ENCODE measurements at places on chromosomes 7 and 10.

- DNase-seq = no peak
Measured at GRCh38 chr7:50954716-50955115, 172.0 kb upstream of the GRB10 start.

DNA sequence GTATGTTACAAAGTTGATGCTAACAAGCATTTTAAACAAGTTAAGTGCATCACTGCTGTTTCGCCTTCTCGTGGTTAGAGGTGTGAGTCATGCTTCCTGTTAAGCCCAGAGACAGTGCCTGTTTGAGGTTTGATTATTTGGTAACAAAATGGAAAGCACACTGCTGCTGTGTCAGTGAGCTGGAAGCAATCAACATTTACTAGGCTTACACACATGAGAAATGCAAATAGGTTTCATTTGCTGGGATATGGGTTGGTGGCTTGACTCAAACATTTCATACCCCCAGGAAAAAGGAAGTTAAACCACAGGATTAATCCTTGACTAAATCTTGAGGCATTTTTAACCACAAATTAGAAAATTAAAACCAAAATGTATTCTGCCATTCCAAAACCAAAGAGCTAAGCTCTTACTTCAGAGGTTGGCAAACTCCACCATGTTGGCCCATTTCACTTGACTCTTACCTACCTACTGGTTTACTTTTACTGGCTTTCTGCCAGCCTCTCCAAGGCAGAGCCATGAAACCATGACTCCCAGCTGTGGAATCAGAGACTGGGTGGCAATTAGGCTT, 139.2 kb downstream of the ETV1 start:
- peak; percentile 71 for DNase-seq

- DNase-seq = peak; percentile 26
Measured at GRCh38 chr10:101467286-101467770, 113.4 kb downstream of the BTRC start.

DNA sequence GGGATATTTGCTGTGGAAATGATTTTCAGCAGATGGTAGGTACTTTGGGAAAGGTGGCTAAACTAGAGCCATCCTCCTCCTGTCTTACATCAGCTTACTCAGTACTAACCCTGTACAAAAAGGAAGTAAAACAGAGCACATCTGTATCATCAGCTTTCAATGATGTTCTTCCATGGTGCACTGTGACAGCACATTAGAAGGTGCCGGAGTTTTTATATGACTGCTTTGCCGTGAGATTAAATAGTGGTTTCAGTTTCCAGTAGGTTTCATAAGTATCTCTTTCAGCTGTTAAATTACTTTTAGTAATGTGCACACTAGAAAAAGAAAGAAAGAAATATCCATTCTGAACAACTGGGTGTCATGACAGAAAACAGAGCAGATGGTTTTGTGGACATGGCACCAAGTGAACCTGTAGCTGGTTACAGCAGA, 86.5 kb downstream of the ARID5B start:
- peak; percentile 30 for DNase-seq

DNA sequence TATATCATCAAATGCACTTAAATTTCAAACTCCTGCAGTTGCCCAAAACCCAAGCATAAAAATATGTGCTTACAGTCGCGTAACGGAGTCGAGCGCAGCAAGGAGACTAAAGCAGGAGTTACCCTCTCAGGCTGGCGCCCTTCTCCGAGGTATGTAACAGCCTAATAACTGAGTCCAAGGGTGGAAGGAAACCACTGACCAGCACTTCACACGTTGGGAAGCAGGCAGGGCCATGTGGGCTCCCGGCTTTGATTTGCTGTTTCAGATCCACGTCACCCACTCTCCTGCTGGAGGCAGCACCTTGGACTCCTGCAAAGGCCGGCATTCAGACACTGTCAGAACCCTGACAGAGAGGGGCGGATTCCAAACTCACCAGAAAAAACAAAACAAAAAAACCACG, 123.8 kb downstream of the DIP2C start:
- no peak for DNase-seq

DNA sequence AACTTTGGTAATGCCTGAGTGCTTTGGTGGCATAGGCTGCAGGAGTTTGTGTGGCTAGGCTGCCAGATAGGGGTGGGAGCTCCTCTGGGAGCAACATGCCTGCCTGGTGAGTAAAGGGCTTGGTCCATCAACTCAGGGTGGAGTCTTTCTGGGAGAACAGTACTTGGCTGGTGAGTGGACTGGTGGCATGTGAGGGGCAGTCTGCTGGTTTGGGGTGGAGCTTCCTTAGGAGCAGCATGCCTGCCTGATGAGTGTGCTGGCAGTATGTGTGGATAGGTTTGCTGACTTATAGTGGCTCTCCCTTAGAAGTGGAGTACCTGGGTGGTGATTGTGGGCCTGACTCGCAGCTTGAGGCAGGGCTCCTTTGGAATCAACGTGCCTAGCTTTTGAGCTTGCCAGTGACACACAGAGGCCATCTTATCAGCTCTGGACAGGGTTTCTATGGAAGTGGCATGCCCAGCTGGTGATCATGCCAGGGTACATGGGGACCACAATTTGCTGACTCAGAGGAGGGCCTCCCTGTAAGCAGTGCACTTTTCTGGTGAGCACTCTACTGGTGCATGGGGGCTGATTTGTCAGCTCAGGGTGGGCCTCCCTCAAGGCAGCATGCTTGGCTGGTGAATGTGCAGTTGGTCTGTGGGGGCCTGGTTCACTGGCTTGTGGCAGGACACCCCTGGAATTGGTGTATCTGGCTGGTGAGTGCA, 35.0 kb upstream of the SRI start:
- DNase-seq = no peak

DNA sequence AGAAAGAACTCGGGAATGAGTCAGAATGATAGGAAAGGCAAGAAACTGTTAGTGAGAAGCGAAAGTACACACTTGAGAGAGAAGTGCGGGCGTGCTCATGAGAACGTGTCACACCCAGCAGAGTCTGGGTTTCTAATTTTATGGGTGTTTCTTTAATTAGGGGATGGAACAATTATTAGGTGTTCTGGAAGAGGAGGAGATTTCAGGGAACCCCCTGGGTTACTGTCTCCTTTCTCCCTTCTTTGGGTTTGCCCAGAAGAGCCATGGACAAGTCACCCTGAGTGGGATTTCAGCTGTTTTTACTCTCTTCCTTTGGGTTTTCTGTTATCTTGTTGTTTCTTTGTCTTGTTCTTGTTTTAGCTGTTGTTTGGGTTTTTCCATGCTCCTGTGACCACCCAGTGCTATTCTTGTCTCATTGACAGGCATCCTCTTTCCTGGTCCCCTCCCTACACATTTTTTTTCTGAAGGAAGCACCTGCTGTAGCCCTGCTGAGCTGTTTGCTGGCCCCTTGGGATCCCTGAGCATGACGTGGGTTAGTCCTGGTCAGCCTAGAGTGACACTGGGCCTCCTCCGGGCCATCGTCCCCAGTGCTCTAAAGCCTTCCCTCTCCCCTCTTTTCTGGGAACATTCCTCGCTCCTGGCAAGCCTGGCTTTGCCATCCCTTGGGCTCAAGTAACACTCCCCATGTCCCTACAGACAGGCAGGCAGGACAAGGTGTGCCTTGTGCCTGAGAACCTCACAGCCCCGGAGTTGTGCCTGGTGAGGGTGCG, 3.5 kb downstream of the SH2D4B start:
- DNase-seq = no peak

DNA sequence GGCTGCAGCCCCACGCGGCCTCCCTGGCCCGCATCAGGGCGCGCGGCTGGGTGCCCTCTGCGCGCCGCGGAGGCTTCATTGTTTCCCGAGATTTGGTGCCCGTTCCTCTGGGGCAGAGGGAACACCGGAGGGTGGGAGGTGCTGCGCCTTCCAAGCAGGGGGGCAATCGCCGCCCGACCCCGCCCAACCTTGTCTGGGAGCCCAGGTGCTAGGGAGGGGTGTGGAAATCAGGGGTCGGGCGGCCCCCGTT, 1.0 kb upstream of the NRP1 start:
- DNase-seq = no peak

DNA sequence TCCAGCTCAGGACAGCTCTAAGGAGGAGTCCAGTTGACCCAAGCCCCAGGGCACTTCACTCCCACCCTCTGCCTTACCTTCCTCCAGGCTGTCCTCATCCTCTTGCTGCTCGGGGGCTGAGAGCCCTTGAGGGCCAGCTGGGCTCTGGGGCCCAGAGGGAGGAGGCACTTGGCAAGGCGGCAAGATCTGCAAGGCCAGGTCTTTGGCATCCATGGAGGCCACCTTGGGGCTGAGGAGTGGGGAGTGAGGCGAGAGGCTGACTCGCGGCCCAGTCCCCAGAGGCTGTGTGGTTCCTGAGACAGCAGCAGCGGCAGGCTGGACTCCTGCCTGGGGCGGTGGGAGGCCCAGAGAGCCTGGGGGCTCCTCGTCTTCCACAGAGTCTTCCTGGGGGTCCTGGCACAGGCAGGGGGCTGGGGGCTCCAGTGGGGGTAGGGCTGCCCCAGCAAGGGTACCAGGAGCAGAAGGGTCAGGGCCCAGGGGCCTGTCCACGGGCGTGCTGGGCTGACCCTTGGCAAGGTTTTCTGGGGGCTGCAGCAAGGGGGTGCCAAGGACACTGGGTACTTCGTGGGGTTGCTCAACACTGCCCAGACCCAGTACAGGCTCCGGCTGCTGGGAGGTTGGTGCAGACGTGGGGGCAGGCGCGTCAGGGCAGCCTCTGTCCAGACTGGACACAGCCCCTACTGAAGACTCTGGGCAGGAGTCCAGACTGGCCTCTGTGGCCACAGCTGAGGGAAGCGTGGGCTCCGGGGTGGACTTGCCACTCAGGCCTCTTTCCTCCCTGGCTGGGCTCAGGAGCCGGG, 6.5 kb downstream of the NACAD start:
- DNase-seq = no peak

- DNase-seq = no peak
Measured at GRCh38 chr7:151025924-151026671, 1.8 kb upstream of the ATG9B start.

All from activated CD4-positive, alpha-beta memory T cell treated with anti-CD3 and anti-CD28 coated beads, Interleukin-2, amount 10 ng/mL, durations not matched to agents 7 days and 5 days (primary cell).